ENCODE measurements at places on chromosomes 5 and 9. TPM values are rescaled to one million over a fixed set of nuclear protein-coding genes. Genes with fewer than 3 reads are reported as not detected.

DNA sequence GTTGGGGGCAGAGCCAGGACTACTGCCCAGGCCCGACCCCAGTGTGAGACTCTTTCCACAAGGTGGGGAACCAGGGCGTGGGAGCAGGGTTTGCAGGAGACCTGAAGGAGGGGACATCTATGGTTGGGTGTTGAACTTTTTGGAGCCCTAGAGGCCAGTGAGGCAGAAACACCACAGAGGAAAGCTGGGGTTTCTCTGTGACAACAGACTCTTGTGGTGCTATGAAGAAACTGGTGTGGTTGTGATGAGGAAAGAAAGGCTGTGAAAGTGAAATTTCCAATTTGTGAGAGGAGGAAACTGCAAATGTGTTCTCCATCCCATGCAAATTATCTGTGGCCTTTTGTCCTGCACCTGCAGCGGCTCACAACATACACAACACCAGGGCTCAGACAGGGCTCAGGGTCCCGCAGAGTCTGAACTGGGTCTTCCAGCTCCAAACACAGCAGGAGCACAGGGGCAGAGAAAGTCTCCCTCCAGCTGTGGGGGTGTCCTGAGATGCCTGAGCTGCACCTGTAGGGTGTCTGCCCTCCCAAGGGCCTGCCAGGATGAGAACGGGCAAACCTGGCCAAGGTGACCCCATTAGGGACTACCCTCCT is 51.4 kb upstream of the GRHPR start:
- no peak for DNase-seq
- H3K27ac ChIP-seq, result no peak overlapping the region
- H3K4me1 ChIP-seq, result no peaks in the 10 kb centered on the region

GRCh38 chr5:149760854-149761187 is 30.7 kb downstream of the PPARGC1B start:
- H3K4me1 ChIP-seq, result peaks cover 67% of the 10 kb centered on the region
- no peaks in the 10 kb centered on the region for H3K27me3 ChIP-seq
- no peak overlapping the region for H3K27ac ChIP-seq
- H3K4me3 ChIP-seq, result no peak overlapping the region
- no peaks in the 10 kb centered on the region for H3K36me3 ChIP-seq
- DNase-seq, result no peak

GRCh38 chr5:150519978-150520377 is 12.0 kb downstream of the NDST1 start:
- H3K4me1 ChIP-seq, result peaks cover 95% of the 10 kb centered on the region
- no peaks in the 10 kb centered on the region for H3K27me3 ChIP-seq
- H3K27ac ChIP-seq, result no peak overlapping the region
- DNase-seq, result no peak
- H3K4me3 ChIP-seq, result no peak overlapping the region

UAP1L1 gene
- 3.6 TPM for total RNA-seq

OR13F1 gene
- total RNA-seq, result not detected

DNA sequence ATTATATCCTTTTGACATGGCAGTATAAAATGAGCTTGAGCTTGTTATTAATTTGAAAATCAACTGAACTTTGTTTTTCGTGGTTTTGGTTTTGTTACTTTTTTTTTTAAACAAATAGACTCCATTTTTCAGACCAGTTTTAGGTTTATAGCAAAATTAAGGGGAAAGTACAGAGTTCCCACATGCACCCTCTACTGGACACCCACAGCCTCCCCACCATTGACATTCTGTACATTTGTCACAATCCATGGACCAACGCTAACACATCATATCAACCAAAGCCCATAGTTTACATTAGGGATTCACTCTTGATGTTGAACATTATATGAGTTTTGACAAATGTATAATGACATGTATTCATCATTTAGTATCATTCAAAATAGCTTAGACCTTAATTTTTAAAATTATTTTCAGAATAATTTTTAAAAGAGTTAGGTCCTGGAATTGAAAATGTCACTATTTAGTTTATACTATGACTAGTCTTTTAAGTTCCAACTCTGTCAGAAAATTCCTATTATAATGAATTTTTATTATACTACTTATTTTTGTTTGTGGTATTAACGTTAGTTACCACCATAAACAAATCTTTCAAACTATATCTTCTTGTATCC is 35.3 kb upstream of the JMY start:
- no peak for DNase-seq
- H3K4me3 ChIP-seq, result no peak overlapping the region
- H3K4me1 ChIP-seq, result no peaks in the 10 kb centered on the region
- H3K27ac ChIP-seq, result no peak overlapping the region

Data from esophagus muscularis mucosa (tissue), 4 donors.